Liver (tissue), 10 donors: ENCODE measurements at places on chromosomes 7 and 10. TPM values are rescaled to one million over a fixed set of nuclear protein-coding genes. Genes with fewer than 3 reads are reported as not detected.

GRCh38 chr10:33303988-33304387, 30.5 kb downstream of the NRP1 start:
- no peaks in the 10 kb centered on the region for H3K27me3 ChIP-seq
- H3K4me3 ChIP-seq = no peak overlapping the region
- no peak for DNase-seq
- peak overlapping the region; percentile 35 for H3K27ac ChIP-seq

DNA sequence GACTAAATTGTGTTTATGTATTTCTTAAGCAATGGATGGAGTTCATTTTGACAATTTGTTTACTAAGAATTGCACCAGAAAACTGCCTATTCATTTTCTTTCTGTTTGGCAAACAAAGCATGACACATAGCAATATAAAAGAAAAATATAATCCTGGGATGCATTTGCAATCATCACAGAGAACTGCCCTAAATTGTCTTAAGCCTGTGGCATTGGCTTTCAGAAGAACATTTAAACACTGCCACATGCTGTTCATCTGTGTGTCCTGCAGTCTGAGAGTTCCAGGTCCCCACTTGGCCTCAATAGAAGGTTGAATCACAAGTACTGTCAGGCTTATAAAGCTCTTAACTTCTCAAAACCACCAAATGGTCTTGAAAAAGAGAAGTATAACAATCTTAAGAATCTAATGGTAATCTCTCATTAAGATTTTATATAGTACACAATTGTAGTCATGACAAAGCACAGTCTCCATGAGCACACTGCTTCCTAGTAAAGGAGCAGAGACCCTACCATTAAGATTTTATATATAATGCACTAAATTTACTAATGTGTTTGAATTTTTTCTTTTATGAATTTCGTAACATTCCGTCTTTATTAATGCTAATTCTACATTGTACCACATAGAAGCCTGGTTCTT, 29.9 kb downstream of the RNLS start:
- no peak for DNase-seq
- no peaks in the 10 kb centered on the region for H3K36me3 ChIP-seq
- H3K27ac ChIP-seq = no peak overlapping the region
- H3K27me3 ChIP-seq = no peaks in the 10 kb centered on the region

DNA sequence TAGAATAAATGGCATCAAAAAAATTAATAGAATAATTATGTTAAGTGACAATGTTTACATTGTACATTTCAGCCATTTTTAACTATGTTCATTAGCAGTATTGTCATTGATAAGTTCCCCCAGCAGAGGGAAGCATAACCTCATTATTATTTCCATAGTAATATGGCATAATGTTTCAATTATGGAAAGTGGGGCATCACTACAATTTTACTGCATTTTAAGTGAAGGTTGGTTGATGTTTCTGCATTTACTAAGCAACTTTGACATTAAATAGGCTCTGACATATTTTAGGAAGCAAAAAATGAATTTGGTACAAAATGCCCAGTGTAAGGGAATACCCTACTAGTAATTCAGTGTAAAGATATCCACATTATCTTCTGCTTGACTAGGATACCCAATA, 218.3 kb downstream of the SEMA3A start:
- H3K27ac ChIP-seq = no peak overlapping the region
- H3K4me1 ChIP-seq = no peaks in the 10 kb centered on the region
- no peaks in the 10 kb centered on the region for H3K27me3 ChIP-seq
- DNase-seq = no peak
- H3K36me3 ChIP-seq = no peaks in the 10 kb centered on the region

DNA sequence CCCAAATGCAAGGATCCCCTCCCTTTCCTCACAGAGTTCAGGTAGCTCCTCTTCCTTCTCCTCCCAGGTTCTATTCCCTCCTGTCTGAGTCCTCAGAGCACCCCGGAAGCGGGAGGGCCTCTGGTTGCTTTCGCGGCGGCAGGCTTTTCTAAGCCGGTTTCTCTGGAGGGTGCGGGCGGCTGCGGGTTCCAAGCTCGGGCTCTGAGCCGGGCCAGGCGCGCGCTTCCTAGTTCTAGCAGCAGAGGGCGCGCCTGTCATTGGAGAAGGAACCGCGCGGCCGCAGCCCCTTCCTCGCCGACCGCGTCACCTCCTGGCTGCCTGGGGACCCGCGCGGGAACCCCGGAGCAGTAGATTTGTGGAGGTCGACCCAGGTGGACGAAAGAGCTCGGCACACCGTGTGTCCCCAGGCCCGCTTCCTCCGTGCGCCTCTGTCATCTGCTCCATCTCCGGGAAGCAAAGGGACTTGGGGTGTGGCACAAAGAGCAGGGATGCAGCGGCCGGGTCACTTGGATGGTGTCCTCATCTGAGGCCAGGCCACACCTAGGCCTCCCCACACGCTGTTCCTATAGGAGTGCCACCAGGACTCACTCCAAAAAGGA, 389.0 kb upstream of the PODXL start:
- peak; percentile 57 for DNase-seq
- no peaks in the 10 kb centered on the region for H3K4me1 ChIP-seq
- no peak overlapping the region for H3K4me3 ChIP-seq
- H3K27ac ChIP-seq = no peak overlapping the region
- no peaks in the 10 kb centered on the region for H3K27me3 ChIP-seq

DNA sequence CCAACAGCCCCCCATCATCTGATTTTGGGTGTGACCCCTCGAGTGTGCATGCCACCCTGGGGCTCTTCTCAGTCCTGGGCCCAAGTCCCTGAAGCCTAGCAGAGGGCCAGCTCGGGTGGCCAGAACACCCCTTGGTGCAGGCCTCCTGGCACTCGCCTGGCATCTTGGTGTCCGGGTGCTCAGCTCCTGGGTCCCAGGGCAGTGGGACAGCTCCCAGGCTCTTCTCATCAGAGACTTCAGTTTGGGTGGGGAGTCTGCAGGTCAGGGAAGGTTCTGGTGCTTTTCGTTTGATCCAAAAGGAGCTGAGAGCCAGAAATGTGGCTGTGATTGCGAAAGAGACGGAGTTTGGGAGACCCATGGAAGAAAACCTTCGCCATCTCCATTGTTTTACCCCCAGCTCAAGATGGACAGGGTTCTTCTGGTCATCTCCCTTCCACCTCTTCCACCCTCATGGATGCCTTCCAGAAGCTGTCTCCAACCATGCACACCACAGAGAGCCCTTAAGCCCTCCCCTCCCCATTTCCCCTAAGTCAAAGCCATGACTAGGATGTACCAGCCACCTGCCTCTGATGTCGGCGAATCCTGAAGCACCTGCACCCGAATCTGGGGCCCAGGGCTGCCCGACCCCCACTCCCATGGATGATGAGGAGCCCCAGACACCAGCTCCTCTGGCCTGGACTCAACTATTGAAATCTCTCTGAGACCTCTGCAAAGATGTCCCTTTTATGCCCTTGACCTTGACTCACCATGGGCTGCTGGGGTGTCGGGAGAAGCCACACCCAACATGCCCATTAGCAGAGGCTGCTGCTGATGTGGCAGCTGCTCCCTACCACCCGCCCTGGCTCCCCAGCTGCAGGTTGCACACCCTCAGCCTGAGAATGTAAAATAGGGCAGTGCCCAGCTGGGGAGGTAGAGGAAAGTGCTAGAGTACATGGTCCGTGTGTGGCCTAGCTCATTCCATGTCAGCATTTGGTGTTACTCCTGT, 55.3 kb downstream of the ADCYAP1R1 start:
- H3K4me3 ChIP-seq = no peak overlapping the region
- H3K27ac ChIP-seq = no peak overlapping the region
- DNase-seq = peak; percentile 23
- H3K36me3 ChIP-seq = no peaks in the 10 kb centered on the region
- no peaks in the 10 kb centered on the region for H3K4me1 ChIP-seq

GRCh38 chr10:8049045-8049864, 5.2 kb upstream of the GATA3 start:
- no peaks in the 10 kb centered on the region for H3K36me3 ChIP-seq
- H3K27ac ChIP-seq = no peak overlapping the region
- peak overlapping the region; percentile 23 for H3K4me3 ChIP-seq
- DNase-seq = no peak
- peaks cover 27% of the 10 kb centered on the region for H3K27me3 ChIP-seq

- H3K4me1 ChIP-seq = no peaks in the 10 kb centered on the region
- H3K4me3 ChIP-seq = no peak overlapping the region
- no peaks in the 10 kb centered on the region for H3K27me3 ChIP-seq
Observed at GRCh38 chr7:12267542-12267941, 56.4 kb downstream of the TMEM106B start.

DNA sequence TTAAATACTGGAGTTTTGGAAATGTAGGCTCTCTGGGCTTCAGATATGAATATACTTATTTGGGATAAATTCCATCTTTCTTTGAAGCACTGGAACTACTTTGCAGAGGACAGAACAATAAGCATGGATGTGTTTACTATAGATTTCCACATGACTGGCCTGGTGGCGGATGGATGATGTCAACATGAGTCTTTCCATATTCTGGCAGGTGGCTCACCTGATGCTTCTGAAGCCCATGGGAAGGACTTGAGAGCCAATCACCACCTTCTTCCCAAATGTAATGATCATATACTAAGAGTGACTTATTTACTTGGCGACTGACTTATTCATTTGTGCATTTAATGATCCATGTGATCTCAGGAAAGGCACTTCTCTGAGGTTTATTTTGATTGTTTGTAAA, 110.5 kb downstream of the FANK1 start:
- no peak for DNase-seq
- H3K4me1 ChIP-seq = no peaks in the 10 kb centered on the region
- H3K27me3 ChIP-seq = no peaks in the 10 kb centered on the region
- no peak overlapping the region for H3K27ac ChIP-seq
- H3K36me3 ChIP-seq = no peaks in the 10 kb centered on the region

GRCh38 chr10:68435803-68436202, 28.7 kb upstream of the RUFY2 start:
- H3K36me3 ChIP-seq = no peaks in the 10 kb centered on the region
- no peaks in the 10 kb centered on the region for H3K4me1 ChIP-seq
- no peak overlapping the region for H3K4me3 ChIP-seq
- no peaks in the 10 kb centered on the region for H3K27me3 ChIP-seq

GRCh38 chr10:61733358-61733940, 70.7 kb downstream of the CABCOCO1 start:
- H3K4me1 ChIP-seq = no peaks in the 10 kb centered on the region
- no peak for DNase-seq
- H3K36me3 ChIP-seq = no peaks in the 10 kb centered on the region
- H3K27ac ChIP-seq = no peak overlapping the region
- no peak overlapping the region for H3K4me3 ChIP-seq
- no peaks in the 10 kb centered on the region for H3K27me3 ChIP-seq

DNA sequence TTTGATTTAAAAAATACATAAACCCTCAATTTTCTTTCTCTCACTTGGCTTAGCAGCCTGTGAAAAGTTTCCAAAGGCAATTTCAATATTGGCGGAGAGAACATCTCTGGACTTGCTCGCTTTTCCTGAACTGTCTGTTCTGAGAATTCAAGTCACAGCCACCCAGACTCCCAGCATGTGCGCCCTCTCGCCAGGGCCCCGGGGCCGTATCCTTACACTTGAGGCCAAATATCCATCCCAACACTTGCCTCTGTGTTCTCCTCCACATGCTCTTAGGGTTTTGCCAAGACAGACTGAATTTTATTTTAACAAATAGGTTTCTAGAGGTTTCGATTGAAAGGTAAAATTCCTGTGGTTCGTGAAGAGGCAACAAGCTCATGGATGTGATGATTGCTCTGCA, 111.5 kb upstream of the GPR26 start:
- DNase-seq = peak; percentile 5
- H3K4me3 ChIP-seq = no peak overlapping the region
- H3K36me3 ChIP-seq = no peaks in the 10 kb centered on the region

DNA sequence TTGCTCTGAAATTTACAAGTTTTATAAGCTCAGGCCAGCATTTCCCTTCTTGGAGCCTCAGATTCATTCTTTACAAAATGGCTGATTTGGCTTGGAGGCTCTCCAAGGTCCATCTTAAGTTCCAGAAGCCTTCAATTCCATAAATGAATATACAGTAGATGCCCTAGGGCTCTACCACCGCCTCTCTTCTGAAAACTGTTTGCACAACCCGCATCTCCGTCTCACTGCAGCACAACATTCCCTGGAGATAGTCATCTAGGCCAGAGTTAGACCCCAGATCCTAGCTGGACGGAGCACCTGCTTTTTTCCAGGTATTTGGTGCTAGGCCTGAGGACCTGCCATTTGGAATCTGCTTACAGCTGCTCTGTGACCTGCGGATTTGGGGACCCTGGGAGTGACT, 50.5 kb upstream of the NRP1 start:
- no peaks in the 10 kb centered on the region for H3K27me3 ChIP-seq
- H3K36me3 ChIP-seq = no peaks in the 10 kb centered on the region
- peaks cover 13% of the 10 kb centered on the region for H3K4me1 ChIP-seq

DNA sequence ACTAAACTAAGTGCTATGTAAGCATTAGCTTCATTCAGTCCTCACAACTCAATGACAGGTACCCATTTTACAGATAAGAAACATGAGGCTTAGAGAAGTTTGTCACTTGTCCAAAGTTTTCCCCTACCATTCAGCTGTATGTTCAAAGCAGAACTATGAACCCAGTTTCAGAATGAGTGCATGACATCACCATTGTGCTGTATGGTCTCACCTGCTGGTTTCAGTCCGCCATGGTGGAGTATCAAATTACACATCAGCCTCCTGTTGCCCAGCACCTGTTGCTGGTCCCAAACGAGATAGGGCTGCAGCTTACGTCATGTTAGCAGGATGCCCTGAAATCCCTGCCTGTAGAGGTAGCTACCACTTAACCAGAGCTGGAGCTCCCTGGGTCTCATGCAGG, 95.0 kb downstream of the DYNC1I1 start:
- H3K4me3 ChIP-seq = no peak overlapping the region
- H3K27ac ChIP-seq = no peak overlapping the region
- DNase-seq = no peak
- H3K36me3 ChIP-seq = no peaks in the 10 kb centered on the region
- H3K4me1 ChIP-seq = no peaks in the 10 kb centered on the region
- no peaks in the 10 kb centered on the region for H3K27me3 ChIP-seq

GRCh38 chr10:92965314-92965713, 95.3 kb upstream of the CYP26C1 start:
- H3K27ac ChIP-seq = no peak overlapping the region
- H3K4me1 ChIP-seq = no peaks in the 10 kb centered on the region
- no peak for DNase-seq

DNA sequence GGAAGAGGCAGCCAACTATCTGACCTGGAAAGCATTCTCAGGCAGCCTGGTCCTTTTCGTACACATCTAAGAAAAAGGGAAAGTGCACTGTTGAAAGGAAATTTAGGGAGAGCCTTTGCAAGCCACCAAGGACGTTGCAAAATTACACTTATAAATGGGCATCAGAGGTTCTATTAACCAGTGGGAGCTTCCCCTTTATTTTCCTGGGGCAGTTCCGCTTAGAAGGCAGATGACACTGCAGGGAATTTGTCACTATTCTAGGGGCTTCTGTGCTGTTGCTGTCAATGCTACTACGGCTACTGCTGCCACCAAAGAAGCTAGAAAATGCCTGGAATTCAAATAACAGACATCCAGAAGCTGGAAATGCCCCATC, 79.6 kb upstream of the AUTS2 start:
- H3K27me3 ChIP-seq = no peaks in the 10 kb centered on the region
- no peak overlapping the region for H3K4me3 ChIP-seq
- H3K4me1 ChIP-seq = no peaks in the 10 kb centered on the region
- H3K27ac ChIP-seq = no peak overlapping the region

CNPY4 gene
- 11.9 TPM for total RNA-seq

FEZF1 gene
- not detected for total RNA-seq

DNAJC9 gene
- total RNA-seq = 14.7 TPM
